ENCODE measurements at places on chromosomes 6 and 20.

DNA sequence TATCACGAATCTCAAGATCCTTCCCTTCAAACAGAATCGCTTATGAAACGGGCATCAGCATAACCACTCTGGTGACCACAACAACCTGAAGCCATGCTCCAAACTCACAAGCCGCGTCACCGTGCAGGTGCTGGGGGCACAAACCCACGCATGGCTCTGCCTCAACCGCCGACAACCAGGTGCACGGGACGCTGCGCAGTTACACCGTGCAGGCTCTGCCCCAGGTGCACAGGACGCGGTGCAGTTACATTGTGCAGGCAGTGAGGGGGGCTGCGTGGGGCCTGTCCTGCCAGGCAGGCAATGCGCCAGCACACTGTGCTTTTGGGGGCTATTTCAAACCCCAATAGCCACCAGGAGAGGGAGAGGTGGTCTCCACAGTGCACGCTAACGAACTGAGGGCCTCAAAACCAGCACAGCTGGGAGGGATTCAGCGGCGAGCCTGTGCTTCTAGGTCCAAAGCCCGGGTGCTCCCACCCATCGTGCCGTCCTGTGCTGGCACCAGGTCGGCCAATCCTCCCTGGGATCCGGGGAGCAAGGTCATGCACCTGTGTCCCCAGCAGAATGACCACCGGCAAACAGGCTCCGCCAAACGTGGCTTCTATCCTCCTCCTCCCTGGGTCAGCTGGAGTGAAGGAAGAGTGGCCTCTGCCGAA, 35.8 kb downstream of the ZBTB46 start:
- DNase-seq: no peak

DNA sequence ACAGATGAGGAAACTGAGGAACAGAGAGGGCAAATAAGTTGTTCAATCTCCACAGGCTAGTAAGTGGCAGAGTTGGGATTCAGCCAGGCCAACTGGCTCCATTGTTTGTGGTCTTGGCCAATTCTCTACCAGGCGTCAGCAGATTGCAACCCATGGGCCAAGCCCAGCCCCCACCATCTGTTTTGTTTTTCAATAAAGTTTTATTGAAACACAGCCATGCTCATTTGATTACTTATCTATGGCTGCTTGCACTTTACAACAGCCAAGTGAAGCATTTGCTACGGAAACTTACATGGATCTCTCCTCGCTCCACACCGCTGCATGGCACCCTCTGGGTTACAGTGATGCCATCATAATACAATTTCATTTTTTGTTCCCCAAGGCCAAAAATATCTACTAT, 90.8 kb downstream of the ZNF217 start:
- no peak for DNase-seq

DNA sequence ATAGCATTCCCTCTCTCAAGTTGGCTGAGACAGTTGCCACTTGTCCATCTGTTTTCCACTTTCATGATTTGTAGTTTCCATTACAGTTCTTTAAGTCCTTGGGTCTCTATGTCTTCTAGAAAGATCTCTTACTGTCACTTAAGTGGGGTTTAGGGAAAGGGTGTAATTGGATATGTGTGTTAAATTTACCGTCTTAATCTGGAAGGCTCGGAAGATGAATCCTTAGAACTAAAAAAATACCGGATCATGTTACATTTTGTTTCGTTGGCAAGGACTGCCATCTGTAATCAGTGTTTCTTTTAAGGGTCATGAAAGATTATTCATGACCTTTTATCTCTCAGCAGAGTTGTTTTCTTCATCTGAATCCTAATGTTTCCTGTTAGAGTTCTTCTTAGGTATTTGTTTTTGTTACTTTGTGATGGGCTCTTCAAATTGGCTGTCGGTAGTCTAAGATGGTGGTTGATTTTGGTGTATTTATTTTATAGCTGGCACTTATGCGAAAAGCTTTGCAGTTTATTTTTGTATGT, 21.8 kb upstream of the BTBD3 start:
- no peak for DNase-seq

GRCh38 chr6:162712694-162713093, 14.9 kb downstream of the PRKN start:
- DNase-seq: peak; percentile 59

DNA sequence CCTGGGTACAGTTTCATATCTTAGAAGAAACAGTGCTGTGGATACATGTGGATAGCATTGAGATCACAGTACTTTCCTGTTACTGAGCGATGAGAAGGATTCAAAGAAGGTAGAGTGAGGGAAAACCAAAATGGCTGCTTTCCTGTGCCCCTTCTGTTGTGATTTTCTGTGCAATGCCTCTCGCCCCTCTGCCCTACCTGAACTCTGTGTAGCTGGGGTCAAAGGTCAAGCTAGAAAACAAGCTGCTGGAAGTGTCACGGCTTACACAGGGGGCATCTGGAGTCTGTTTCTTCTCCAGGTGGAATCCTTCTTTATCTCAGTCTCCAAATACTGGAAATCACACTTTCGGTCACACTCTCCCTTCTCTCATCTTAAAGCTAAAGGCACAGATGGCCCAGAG, 27.0 kb upstream of the CCN6 start:
- DNase-seq: no peak

DNA sequence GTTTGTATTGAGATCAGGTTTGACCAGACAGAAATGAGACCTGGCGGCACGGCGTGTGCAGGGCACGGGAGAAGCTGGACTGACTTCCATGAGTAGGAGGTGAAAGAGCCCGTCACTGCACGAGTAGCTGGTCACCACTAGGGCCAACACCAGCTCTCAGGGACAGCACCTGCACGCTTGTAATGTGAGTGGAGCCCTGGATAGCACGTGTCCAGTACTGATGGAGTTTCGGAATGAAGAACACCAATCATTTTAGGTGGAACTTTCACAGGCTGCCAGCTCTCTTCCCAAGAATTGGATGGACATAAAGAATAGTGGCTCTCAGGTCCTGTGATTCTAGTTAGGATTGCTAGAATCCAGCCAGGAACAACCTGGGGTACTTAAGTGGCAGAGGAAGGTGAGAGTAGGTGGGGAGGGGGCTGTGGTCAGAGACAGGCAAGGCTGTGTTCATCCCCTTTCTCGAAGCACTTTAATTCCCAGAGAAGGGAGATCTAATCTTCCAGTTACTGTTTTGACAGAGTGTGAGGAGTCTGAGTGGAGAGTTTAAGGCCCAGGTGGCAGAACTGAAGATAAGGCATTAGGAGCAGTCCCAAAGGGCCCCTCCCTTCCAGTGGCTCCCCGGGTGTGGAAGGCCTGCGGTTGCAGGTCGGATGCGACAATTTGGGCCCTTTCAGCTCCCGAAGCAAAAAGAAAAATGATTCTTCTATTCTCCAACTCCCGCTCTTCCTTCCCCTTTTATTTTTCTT, 314.8 kb downstream of the QKI start:
- no peak for DNase-seq

- DNase-seq: no peak
Observed at GRCh38 chr20:48801197-48801596, 26.6 kb downstream of the PREX1 start.

GRCh38 chr20:43666376-43667328, at the start of gene MYBL2:
Gene MYBL2, plus strand, starts transcription at chr20:43667114. Its CDS starts 170 bp downstream, at chr20:43667284.
- DNase-seq: peak; percentile 80

DNA sequence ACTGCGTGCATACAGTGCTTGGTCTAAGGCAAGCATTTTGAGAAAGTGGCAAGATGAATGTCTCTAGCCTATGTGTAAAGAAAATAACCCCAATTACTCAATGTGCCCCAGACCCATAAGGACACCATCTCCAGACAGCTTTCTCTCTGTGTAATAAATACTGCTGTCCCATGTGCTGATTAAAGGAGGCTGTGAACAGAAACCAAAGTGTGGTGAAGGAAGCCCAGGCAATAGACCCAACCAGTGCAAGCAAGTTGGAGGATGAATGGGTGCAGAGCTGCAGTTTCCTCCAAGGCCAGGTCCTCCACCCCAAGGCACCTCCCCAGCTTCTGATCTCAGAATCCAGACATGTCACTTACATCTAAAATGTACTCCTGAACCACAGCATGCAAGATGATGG, 60.6 kb downstream of the TRAM2 start:
- DNase-seq: no peak

- DNase-seq: peak; percentile 23
Observed at GRCh38 chr6:152089992-152090391, 282.5 kb downstream of the ESR1 start.

DNA sequence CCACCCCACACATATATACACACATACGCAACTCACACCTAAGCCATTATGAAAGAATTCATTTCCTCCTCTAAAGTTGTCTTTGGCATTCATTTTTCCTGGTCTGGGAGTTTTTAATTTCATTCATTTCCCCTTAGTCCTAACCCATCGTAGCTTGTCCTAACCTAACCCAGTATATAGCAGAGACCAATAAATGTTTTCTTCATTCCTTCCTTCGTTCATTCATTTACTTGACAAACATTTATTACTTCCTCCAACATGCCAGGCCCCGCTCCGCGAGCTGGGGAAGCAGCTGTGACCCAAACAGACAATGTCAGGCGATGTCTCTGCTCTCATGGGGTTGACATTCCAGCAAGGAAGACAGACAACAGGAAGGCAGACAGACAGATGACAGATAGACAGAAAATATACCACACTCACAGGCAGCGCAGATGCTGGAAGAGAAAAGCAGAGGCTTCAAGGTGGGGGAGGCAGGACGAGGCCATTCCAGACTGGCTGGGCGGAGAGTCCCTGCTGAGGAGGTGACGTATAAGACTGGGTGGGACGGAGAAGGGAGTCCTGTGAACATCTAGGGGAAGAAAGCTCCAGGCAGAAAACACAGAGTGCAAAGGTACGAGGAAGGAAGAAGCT, 33.7 kb upstream of the SIRPA start:
- DNase-seq: no peak

DNA sequence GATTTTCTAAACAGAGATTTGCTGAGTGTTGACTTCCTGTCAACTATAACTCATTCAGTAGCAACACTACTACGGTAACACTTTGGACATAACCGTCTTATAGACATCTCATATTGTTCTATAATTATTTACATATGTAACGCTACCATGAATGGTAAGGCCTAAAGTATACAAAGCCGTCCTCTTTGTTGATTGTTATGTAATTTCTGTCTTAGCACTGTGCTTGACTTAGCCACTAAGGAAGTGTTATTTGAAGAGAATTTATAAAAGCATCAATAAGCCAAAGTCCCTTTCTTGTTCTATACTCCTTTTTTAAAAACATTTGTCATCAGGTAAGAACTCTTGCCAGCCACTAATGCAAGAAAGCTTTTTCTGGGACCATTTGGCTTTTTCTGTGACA, 240.6 kb downstream of the MEI4 start:
- no peak for DNase-seq

GRCh38 chr6:9499709-9500108, 915.2 kb downstream of the TFAP2A start:
- no peak for DNase-seq

DNA sequence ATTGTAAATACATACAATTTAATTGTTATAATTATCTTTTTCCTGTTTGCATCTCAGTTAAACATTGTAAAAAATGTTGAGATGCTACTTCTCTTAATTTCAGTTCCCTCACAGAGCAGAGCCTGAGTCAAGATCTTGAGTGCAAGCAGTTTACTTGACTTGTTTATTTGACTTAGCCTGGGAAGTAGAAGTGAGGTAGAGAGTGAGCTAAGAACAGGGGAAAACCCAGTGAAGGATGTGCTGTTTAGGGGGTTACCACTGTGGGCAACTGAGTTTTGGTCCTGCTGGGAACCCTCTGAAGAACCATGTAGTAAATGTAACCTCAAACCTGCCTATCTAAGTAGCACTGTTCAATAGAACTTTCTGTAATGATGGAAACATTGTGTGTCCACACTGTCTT, 495.2 kb upstream of the FLRT3 start:
- DNase-seq: no peak

GRCh38 chr20:53737396-53738038, 143.9 kb upstream of the ZNF217 start:
- peak; percentile 32 for DNase-seq

- DNase-seq: no peak
Observed at GRCh38 chr20:47546184-47547033, 44.7 kb downstream of the NCOA3 start.

DNA sequence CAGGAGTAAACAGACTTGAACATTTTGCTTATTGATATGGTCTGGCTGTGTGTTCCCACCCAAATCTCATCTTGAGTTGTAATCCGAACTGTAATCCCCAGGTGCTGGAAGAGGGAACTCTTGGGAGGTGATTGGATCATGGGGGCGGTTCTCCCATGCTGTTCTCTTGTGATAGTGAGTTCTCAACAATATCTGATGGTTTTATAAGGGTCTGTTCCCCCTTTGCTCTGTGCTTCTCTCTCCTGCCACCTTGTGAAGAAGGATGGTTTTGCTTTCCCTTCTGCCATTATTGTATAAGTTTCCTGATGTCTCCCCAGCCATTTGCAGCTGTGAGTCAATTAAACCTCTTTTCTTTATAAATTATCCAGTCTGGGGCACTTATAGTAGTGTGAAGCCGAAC, 40.0 kb downstream of the MYLIP start:
- DNase-seq: peak; percentile 38

DNA sequence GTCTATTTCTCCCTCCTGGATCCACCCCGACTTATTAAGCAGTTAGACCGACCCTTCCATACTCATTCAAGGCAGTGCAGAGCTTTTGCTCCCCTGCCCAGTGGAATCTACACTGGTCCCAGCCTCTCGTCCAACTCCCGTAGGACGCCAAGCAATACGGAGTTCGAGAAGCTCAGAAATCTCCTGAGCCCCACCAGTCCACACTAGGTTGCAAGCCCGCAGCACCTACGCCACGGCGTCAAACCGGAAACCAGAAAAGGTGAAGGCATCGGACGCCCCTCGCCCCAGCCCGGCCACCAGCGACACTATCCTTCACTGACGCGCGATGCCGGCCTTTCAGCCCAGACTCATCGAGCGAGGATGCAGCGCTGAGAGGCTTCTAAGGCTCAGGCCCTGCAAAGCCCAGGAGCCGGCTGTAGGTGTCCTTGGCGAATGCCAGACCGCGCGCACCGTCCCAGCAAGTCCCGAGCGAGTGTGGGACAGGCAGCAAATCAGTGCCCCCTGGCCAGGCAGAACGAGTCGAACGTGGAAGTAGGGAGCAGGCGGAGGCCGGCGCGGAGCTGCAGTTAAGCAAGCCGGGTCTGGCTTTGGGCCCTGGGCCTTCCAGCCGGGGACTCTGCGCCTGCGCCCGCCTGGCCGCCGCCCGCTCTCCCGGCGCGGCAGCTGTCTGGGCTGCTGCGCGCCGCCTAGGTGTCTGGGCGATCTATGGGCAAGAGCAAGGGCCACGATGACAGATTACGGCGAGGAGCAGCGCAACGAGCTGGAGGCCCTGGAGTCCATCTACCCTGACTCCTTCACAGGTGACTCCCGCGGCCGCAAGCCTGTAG, at the start of gene RWDD1:
Gene RWDD1 (plus strand): TSS at position 649 of the 827 bp plus-strand sequence. CDS start 79 bp downstream, at position 728.
- DNase-seq: peak; percentile 98

- no peak for DNase-seq
Observed at GRCh38 chr6:65126667-65127066, 580.4 kb downstream of the EYS start.

DNA sequence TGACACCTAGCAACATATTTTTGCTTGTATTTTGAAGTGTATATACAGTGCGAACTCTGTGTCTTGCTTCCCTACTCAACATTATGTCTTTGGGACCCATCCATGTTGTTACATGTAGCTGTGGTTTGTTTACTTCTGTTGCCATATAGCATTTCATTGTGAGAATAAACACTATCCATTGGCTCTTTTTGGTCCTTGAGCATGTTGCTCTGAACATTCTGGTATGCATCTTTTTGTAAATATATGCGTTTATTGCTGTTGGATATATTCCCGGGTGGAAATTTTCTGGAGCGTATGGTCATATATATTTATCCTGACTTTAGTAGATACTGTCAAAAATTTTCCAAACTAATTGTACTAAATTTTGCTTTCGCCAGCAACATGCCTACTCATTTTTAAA, 222.5 kb upstream of the SPTLC3 start:
- no peak for DNase-seq
